ENCODE measurements at places on chromosomes 2 and 18. TPM values are rescaled to one million over a fixed set of nuclear protein-coding genes. Genes with fewer than 3 reads are reported as not detected.

DNA sequence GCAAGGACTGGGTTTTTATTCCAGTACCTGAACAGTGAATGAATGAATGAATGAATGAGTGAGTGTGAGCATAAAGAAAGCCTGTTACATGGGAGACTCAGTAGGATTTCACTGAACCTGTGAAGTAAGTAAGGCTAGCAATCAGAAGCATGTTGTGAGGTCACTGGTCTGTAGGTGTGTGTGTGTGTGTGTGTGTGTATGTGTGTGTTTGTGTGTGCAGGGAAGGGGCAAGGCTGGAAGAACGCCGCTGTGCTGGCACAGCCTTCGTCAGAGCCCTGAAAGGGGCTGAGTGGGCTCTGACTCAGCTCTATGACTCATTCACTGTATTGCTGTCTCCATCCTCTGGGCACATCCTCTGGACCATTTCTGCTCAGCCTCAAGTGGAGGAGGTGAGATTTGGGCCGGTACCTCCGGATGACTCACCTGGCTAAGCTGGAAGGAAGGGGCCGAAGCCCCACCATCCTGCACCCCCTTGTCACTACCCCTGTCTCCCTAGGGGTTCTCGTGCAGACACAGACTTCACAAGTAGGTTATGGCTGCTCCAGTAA, 51.4 kb upstream of the MRPL33 start:
- no peak for DNase-seq

- DNase-seq = no peak
These were observed 697 bp upstream of the SPATS2L start for GRCh38 chr2:200305797-200306195.

DNA sequence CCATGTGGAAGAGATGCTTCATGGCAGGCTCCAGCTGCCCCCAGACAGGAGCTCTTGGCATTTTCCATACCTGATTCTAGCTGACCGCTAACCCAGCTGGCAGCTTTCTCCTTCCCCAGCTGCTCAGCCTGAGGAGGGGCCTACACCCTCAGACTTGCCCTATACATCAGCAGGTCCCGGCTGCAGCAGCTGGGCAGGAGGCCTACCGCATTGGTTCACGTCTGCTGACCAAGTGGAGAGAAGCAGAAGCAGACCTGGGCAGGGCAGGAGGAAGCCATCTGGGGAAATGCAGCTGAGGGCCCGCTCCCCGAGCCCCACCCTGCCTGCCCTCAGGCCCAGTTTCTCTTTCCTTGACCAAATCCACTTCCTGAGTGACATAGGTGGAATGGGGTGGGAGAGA, 50.7 kb downstream of the LBH start:
- no peak for DNase-seq

The DOCK10 gene
- 42.0 TPM for total RNA-seq

GRCh38 chr18:10138719-10139118, 224.9 kb downstream of the VAPA start:
- DNase-seq = no peak

DNA sequence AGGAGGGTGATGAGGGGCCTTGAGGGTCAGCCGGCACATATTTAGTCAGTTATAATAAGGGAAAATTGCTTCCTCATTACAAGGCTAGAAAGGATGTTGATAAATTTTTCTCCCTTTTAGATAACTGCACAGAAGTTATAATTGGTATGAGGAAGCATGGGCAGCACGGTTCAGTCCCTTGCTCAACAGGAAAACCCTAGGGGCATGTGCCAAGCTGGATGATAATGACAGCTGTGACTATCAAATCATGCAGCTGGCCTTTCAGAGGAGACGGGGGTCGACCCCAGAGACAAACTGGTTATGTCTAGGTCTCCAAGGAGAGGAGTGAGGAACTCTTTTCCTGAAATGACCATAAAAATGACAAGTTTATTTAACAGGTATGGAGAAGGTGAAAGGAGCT, 448.1 kb upstream of the VRK2 start:
- DNase-seq = no peak

DNA sequence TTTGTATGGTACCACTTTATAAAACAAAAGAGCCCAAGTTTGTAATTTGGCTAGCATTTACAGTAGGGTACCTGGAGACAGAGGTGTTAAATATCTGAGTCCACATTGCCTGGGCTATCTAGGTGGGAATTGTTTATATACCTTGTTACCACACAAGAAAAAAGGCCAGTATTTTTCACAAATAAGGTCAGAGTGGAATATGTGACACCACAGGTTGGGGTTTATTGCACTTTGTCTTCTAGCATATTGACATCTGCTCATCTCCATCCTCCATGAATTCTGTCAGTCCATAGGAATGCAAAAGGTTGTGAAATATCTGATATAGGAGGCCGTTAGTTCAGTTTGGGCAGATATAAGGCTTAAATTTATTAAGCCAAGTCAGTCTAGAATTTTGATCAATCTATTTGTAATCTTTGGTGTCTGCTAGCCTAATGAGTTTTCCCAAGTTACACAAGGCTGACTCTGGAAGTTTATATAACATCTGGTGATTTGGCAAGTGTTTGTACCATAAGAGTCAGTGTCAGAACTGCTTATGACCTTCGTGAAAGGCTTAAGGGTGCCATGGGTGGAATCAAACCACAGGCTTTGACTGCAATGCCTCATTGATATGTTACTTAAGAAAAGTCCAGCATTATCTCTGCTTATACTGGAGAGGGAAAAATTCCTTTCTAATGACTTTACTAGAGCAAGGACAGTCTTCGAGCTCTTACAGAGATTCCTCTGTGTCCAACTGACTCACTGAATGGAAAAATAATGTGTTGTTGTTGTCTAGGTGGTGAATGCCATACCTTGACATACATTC, 11.3 kb upstream of the DPP4 start:
- DNase-seq = no peak

The PARD3B gene
- total RNA-seq = 29.2 TPM

The PAX8 gene
- total RNA-seq = 6.8 TPM

DNA sequence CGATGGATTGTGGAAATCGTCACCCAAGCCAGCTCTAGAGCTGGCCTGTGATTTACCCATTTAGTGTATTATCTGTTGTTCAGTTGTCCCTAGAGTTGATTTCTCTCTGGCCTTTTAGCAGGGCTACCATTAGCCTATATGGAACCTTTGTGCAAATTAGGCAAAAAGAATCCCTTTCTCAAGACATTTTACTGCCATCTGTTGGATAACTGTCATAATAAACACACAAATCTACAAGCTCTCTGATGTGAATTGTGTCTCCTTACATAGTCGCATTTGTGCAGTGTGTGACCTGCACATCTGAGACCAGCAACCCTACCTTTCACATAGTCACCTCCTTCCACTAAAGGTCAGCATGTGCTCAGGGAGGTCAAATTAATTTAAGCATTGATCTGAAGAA, 34.0 kb downstream of the LOXHD1 start:
- no peak for DNase-seq

GRCh38 chr2:33264766-33265165, 211.7 kb upstream of the RASGRP3 start:
- DNase-seq = no peak

The ERBB4 gene
- total RNA-seq = 7.7 TPM
